ENCODE measurements at places on chromosomes 4 and X.

GRCh38 chr4:138275963-138276621 lies 33.9 kb upstream of the SLC7A11 start:
- DNase-seq, result no peak

GRCh38 chr4:26858947-26859401 lies 1.7 kb upstream of the STIM2 start:
- no peak for DNase-seq

- no peak for DNase-seq
These were observed at the start of gene MAGIX for GRCh38 chrX:49162620-49163019. Gene MAGIX (plus strand): TSS chrX:49162758. CDS start chrX:49162890, 132 bp downstream.

DNA sequence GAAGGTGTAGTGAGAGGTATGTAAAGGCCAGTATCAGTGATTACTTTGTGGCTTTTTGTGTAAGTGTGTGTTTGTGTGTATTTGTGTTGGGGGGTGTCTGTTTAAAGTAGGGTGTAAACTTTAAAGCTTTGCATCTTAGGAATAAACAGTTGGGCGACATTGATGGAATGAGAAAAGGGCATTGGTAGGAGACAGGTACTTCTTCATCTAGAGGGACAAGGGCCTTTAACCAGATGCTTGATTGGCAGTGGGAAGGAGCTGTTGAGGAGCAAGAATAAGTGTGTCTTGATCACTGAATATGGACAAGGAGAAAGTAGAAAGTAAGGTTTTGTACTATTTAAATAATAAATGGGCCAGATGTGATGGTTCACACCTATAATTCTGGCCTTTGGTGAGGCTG lies 48.8 kb downstream of the RAPGEF2 start:
- DNase-seq, result no peak

DNA sequence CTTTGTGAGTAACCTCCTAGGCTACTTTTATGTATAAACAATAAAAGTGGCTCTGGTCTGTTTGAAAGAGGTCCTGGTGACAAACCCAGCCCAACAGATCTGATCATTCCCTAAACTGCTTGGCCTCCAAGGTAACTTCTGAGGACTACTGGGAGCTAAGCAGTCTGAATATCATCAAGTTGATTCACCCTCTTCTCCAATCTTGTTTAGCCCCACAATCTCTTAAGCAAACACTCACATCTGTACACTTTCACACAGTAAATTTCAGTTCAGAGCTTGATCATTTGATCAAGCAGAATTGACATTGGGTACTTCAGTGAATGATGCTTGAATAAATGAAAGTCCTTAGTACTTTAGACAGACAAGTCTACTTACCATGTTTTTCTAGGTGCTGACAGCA lies 74.7 kb downstream of the HCCS start:
- DNase-seq, result no peak

DNA sequence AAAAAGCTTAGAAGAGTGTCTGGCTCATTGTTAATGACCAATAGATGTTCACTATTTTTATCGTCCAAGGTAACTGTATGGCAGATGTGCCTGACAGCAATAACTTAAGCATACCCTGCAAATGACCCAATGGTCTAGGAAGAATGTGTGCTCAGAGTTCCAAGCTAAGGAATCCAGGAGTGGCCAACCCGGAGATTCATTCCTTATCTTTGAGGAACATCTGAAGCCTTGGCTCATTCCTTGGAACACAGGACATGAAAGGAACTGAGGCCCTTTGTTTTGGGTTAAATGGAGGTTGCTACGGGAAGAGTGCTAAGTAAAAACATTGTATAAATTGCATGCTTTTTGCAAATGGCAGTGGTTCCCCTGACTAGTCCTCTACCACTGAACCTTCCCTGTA lies 38.9 kb upstream of the EFNB1 start:
- DNase-seq, result no peak

GRCh38 chr4:101643186-101643837 lies 147.2 kb upstream of the BANK1 start:
- DNase-seq, result no peak

GRCh38 chrX:68833855-68834331 lies 5.1 kb downstream of the EFNB1 start:
- DNase-seq, result no peak

DNA sequence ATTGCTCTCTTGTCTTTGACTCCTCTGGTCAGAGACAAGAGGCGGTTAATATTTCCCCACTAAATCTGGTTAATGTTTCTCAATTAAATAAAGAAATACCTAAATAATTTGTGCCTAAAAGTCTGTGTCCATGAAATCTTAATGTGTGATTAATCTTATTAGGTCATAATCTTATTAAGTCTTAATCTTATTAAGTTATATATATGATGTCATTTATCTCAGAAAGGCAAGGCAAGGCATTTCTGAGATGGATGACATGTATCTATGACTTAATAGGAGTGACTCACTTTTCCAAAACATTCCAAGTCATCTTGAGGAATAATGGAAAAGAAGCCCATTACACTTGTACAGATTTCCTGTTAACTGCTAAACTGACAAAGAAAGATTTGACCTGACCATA lies 74.7 kb downstream of the TRAM1L1 start:
- DNase-seq, result no peak

DNA sequence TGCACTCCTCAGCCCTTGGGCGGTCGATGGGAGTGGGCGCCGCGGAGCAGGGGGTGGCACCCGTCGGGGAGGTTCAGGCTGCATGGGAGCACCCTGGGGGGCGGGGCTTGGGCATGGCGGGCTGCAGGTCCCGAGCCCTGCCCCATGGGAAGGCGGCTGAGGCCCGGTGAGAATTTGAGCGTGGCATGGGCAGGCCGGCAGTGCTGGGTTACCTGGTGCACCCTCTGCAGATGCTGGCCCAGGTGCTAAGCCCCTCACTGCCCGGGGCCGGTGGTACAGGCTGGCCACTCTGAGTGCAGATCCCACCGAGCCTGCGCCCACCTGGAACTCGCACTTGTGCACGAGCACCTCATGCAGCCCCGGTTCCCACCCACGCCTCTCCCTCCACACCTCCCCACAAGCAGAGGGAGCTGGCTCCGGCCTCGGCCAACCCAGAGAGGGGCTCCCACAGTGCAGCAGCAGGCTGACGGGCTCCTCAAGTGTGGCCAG lies 556.3 kb downstream of the GALNTL6 start:
- DNase-seq, result no peak

DNA sequence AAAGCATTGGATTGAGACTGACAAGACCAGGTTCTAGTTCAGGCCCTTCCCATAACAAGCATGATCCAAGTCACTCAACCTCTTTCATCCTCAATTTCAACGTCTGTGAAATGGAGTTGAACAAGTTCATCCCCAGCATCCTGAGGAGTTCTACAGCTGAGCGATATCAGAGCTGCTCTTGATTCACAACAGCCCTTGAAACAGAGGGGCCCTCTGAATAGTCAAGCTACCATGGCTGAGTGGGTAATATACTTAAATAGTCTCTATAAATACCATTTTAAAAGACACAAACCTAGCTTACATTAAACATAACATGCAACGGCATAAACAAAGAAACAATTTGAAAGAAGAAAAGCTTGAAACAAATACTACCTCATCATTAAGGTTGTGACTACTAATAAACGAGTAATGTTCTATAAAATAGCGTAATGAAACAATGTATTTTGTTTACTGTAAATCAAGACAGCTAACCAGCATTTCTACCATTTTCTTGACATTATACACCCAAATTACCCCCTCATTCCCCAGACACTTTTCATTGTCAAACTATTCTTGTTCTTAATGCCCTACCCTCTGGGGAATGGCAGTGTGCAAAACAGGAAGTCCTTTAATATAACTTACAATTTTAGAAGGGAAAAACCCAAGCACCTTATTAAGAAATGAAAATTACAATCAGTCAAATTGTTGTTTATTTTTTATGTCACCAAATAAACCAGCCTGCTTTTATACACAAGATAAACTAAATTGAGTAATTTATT lies 202.3 kb downstream of the PARM1 start:
- DNase-seq, result no peak

DNA sequence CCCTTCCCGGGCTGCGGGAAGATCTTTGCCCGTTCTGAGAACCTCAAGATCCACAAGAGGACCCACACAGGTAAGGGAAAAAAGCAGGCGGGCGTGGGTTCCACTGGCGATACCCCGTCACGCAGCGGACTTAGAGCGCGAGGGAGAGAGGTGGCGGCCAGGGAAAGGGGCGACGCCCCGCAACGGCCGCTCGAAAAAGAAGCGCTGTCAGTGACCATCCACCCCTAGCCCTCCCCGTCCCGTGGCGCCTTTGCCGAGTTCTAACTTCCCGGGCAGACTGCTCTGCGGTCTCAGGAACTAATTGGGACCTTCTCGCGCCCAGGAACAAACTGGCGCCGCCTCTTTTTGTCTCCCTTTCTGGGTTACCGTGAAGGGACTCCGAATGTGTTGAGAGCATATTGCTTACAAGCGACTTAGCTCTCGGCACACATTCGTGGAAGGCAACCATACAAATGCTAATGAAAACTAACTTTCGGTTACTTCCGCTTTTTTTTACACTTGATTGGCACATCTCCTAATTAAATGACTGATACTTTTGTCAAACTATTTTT lies 1.8 kb downstream of the ZIC3 start:
- DNase-seq, result no peak

- no peak for DNase-seq
These were observed 5.7 kb downstream of the CYBB start for GRCh38 chrX:37785569-37785968.

- DNase-seq, result no peak
These were observed at the start of gene AKAP14 for GRCh38 chrX:119895843-119896326. Gene AKAP14 (plus strand): TSS chrX:119895893. CDS start chrX:119903224, 7,331 bp downstream.

GRCh38 chr4:61245069-61245714 lies 45.1 kb downstream of the ADGRL3 start:
- DNase-seq, result no peak

- DNase-seq, result no peak
These were observed 146.2 kb upstream of the NDST4 start for GRCh38 chr4:115259642-115260041.

- DNase-seq, result no peak
These were observed 362.1 kb downstream of the UNC5C start for GRCh38 chr4:95186666-95187065.

GRCh38 chrX:103839404-103839803 lies 7.3 kb upstream of the RAB9B start:
- no peak for DNase-seq

DNA sequence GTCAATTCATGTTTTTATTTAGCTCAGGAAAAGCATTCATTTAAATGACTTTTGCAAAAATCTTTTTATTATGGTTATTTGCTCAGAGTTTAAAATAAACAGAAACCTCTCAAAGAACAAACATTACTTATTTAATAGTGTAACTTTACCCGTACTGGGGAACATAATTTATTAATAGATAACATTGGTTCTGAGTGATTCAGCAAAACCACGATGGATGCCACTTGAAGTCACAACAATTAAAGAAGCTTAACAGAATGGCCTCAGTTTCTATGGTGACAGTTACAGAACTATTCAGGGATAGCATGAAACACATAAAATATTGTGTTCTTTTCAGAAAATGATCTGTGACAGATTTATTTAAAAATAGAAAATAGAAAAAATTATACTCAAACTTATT lies 368.7 kb downstream of the CCSER1 start:
- DNase-seq, result no peak

GRCh38 chr4:82610041-82610440 lies 48.3 kb upstream of the TMEM150C start:
- DNase-seq, result no peak

DNA sequence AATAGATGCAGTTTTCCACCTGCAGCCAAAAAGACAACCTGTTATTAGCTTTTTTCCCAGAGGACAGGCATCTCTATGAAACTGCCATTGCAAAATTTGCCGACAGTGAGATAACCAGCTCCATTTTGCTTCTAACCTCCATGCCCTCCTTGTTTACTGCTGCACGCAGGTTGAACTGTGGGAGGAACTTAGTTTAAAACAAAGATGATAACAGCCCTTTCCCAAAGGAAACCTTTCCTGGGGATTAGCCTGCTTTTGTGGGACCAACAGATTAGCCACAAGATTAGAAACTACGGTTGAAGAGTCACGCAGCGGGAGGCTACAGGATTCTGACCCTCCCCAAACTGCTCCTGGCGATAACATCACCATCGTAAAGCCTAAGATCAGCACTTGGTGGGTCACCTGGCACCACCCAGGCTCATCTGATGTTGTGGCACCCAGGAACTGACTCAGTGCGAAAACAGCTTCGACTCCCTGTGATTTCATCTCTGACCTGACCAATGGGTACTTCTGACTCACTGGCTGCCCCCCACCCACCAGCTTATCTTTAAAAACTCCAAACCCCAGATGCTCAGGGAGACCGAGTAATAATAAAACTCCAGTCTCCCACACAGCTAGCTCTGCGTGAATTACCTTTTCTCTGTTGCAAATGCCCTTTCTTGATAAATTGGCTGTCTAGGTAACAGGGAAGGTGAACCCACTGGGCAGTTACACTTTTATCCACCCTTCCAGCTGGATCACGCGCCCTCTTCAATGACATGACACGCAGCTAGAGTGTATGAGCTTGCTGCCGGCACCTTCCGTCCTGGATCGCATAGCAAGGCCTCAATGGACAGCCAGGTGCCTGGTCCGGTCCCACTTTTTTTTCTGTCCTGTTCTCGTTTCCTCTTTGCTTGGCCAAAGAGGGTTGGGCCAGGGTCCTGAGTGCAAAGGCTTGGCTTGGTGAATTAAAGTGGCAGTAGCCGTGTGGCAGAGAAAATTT lies 27.2 kb downstream of the NOP14 start:
- DNase-seq, result no peak

DNA sequence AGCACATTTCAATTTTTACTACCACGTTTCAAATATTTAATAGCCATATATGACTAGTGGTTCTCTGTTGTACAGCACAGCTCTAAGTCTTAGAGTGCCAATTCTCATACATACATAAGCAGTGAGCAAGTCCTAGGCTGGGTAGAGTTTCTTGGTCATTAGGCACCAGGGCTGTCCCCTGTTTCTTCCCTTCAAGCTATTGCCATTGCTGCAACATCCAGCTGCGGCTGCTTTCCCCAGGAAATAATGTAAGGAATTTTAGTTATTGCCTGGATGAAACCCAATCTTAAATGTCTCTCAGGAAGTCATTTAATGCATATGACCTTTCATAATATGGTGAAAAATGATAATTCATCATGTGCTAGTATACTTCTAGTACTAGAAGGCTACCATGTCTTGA lies 74.1 kb upstream of the PPP3CA start:
- no peak for DNase-seq

DNA sequence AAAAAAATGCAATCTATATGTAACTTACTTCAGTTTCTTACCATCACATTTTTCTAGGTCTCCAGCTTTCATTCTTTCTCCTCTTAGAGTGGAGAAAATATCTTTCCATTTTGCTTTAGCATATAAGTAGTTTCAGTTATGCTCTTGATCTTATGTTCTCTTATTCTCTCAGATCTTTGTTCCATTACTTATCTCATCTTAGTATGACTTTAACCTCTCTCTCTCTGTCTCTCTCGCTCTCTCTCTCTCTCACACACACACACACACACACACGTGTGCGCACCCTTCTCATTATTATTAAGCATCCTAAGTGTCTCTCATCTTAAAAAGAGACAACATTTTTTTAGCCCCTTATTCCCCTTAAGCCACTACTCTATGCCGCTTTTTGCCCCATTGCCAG lies 92.8 kb downstream of the FAAH2 start:
- DNase-seq, result no peak
